ENCODE measurements at places on chromosomes 2 and 18.
A peak's percentile ranks its signal among the peaks of the same experiment; 100 is the strongest.

DNA sequence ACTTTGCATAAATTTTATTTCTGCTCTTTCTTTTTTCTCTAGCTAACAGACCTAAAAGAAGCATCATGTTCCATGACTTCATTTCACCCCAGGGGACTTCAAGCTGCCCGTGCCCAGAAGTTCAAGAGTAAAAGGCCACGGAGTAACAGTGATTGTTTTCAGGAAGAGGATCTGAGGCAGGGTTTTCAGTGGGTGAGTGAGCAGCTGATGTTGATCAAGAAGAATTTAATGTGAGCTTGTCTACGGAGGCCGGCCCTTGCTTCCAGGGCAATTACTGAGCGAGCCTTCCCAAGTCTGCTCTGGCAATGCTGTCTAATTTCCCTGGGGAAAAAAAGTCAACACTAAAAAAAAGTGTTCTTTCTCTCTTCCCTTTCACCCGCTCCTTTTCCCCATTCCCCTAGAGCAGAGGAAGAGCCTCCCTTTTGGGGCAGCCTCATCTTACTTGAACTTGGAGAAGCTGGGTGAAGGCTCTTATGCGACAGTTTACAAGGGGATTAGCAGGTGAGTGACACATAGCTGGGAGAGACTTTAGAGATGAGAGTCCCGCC, 1.2 kb downstream of the CDK15 start:
- DNase-seq: peak; percentile 72

GRCh38 chr2:67585400-67585799, 188.3 kb downstream of the ETAA1 start:
- no peak for DNase-seq

GRCh38 chr2:236875906-236876505, 209.7 kb upstream of the COPS8 start:
- no peak for DNase-seq

DNA sequence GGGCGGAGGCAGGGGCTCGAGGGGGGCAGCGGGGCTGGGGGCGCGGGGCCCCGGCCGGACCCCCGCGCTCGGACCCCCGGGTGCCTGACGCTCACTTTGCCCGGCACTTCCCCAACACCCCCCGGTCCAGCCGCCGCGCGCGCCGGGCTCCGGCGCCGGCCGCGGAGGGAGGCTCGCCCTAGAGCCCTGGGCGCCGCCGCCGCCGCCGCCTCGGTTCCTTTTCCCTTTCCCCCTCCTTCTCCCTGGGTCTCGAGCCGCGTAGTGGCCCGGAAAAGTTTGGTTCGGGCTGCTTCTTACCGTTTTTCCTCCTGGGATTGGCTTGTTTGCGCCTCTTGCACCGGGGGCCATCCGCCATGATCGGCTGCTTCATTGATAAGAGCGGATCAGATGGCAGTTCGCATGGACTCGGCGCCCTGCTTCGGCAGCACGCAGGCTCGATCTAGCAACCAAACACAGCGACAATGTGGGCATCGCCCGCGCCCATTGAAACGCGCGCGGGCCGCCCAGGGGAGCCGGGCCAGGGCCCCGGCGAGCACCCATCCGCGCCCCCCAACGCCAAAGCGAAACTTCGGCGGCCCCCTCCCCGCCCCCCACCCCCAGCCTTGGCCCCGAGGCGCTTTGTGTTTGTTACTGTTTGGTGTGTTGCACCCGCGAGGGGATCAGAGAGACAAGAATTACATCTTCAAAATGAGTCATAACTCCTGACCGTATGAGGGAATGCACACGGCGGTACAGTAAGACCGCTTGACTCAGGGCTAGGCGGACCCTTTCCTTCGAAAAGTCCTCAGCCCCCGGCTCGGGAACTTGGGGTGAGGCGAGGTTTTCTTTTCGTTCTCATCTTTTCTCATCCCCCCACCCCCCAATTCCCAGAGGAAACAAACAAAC, 2.7 kb downstream of the ZEB2 start:
- peak; percentile 98 for DNase-seq

GRCh38 chr2:158391876-158392275, 64.7 kb downstream of the CCDC148 start:
- DNase-seq: peak; percentile 77

DNA sequence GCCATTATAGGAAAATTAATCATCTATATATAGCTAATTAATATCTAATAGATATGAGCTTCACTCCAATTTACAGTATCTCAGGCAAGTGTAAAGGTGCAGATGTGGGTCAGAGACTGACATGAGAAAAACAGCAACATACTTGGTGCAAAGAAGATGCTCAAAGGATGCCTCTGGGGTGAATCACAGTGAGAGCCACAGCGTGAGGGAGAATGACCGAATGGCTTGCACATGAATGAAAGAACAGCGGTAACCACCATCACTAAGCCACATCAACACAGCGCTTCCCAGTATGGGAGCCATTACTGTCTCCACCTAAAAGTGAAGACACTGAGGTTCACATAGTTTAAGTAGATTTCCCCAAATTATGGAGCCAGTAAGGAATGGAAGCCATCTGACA, 423.4 kb upstream of the ID2 start:
- no peak for DNase-seq

- peak; percentile 27 for DNase-seq
Observed at GRCh38 chr18:55300421-55300935, 287.5 kb downstream of the TCF4 start.

DNA sequence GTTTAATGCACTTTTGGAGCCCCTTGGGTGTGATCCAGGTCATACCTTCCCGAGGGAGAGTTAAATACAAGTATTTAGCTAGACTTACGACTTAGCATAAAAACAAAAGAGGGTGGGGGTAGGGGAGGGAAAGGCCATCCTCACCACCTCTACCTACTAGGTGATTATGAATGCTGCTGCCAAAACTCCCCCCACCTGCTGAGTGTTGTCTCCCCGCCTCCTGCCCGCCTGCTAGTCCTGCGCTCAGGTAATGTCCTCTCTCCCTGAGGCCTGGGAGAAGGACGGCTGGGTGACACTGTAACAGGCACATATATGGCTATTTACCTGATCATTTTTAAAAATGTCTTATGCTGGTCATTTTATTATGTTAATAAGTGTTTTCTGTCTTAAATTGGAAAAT, 3.0 kb upstream of the NCKAP5 start:
- no peak for DNase-seq

All from ELR (cell line).